Effector memory CD8-positive, alpha-beta T cell (primary cell): ENCODE measurements at places on chromosomes 16 and 17.

DNA sequence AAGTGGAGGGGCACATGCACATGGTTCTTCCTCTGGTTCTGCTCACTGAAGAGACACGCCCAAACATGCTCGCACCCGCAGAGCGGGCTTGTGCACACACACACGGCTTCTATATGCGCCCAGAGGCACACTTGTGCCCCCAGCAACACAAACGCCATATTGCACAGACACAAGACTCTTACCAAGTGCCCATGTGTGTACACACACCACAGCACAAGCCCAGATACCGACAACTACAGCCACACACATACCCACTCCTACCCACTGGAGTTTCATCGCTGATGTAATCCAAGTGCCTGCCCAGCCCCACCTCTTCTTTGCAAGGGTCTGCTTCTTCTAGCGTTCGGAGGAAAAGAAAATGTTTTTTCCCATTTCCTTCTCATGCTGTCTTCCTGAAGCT lies 6.5 kb upstream of the PRR29 start:
- DNase-seq: no peak

DNA sequence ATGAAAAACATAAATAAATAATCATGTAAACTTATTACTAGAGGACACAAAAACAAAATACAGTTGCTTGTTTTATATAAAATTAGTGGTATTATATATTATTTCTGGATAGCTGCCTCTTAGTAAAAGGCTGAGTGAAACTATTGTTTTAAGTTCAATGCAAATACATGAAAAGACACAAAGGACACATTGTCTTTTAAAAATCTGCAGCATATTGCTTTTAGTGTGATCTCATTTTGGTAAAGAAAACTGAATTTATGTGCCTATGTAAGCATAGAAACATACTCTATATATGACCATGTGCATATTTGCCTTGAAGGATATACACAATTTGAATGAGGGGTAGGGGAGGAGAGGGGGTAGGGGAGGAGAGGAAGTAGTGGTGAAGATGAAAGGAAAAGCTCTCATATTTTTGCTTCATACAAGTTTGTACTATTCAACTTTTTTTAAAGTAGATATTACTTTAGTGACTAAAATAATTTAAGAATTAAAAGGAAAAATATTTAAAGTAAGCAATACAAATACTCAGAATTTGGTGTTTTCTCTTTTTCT lies 5.8 kb downstream of the ABCA10 start:
- DNase-seq: no peak

- no peak for DNase-seq
Observed at GRCh38 chr17:32475258-32475657, 11.5 kb upstream of the CDK5R1 start.

GRCh38 chr17:33929181-33929724 lies 325.8 kb upstream of the CCL2 start:
- DNase-seq: no peak

- no peak for DNase-seq
Observed at GRCh38 chr17:82007495-82008257, 15.0 kb downstream of the CENPX start.

GRCh38 chr16:27547134-27547533 lies 2.6 kb downstream of the GTF3C1 start:
- DNase-seq: no peak

GRCh38 chr17:9389111-9389527 lies 186.5 kb downstream of the STX8 start:
- no peak for DNase-seq

- no peak for DNase-seq
Observed at GRCh38 chr17:17134957-17135333, 71.2 kb downstream of the PLD6 start.

- no peak for DNase-seq
Observed at GRCh38 chr16:27239026-27239425, 29.5 kb downstream of the NSMCE1 start.

DNA sequence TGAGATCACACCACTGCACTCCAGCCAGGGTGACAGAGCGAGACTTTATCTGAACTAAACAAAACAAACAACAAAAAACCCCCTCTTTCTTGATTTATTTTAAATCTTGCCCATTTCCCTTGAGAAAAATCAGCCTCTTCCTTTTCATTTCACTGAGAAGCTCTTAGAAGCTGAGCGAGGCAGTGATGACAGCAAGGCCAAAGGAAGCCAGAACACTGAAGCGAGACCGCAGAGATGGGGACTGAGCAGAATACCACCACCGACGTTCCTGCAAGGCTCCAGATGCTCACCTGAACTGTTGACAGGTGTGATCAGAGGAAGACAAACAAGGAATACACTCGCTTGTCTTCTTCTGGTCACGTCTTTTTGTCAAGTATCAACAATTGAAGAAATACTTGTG lies 30.5 kb upstream of the IRF8 start:
- no peak for DNase-seq

DNA sequence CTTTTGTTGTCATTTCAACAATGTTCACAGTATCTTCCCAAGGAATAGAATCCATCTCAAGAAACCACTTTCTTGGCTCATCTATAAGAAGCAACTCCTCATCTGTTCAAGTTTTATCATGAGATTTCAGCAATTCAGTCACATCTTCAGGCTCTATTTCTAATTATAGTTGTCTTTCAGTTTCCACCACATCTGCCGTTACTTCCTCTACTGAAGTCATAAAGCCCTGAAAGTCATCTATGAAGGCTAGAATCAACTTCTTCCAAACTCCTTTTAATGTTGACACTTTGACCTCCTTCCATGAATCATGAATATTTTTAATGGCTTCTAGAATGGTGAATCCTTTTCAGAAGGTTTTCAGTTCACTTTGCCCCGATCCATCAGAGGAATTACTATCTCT lies 102.1 kb downstream of the CDH13 start:
- DNase-seq: no peak

DNA sequence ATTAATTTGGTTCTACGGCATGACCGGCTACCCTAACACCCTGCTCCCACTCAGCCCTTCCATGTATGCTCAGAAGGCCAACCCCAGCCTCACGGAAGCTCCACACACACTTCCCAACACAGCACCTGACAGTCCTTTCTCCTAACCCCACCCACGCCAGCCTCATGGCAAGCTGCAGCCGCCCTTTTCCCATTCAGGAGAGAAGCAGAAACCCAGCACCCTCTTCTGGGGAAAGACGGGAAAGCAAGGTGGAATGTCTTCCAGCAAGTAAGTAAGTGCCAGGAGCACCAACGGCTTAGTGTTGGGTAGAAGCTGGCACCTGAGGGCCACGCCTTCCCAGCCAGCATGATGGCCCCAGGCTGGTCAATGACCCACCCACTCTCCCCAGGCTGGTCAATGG lies 32.1 kb downstream of the ABR start:
- no peak for DNase-seq

DNA sequence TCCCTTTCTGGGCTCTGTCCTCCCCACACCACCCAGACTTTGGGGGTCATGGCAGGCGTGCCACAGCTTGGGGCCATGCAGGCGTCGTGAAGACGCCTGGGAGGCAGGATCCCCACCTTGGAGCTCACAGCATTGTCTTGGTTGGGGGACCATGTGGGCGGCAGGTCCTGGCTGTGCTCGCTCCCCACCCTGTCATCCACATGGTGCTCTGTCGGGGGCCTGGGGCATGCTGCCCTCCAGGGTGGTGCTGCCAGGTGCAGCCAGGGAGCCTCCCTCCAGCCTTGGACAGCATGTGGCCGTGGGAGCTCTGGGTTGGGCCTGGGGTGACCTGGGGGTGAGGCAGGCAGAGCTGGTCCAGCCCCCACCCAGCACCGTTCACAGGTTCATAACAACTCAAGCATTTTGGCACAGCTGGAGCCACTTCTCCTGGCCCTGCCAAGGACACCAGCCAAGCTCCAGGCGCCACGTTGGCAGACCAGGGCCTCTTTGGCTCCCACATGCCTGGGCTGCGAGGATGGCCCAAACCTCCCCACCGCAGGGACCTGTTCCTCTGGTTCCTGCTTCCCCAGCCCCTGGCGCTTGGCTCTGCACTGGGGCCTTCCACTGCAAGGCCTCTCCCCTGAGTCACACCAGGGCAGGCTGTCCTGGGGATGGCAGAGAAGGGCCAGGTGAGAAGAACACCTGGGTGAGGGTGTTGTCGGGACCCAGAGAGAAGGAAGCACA lies 15.1 kb upstream of the ATP6V0C start:
- DNase-seq: no peak

DNA sequence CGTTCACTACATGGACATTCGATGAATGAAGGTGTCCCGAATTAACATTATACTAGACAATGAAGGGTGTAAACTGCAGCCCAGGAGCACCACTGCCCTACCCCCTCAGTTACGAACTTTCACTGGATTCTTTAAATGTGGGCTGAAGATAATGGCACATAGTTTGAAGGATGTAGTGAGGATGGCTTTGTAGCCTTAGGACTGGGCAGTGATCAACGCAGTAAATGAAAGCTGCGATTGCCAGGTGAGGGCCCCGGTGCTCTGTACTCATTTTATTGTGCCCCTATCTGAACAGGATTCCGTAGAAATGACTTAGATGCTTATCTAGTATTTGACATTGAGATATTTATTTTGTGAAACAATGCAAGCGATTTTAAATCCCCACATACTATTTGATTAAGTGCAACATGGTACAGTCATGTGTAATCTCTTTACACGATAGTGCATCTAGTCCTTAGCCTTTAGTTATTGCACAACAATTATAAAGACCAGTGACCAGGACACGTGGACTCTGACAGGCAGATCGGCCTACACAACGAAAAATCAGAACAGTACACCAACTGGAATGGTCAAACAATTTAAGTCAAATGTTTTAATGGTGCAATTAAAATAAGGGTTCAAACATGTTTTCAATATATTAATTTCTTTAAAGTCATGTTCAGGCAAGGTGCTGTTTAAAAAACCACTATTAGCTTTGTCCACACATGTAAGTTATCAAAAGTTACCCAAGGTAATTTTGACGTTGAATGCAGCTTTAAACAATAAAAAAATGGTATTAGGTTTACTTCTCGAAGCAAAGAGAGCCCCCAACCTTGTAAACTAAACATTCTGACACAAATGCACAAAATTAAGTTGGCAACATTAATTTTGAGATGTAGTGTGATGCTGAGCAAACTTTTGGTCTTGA lies 17.4 kb upstream of the ERN1 start:
- DNase-seq: no peak
